Mesenchymal stem cell (in vitro differentiated cells and primary cell): ENCODE measurements at places on chromosomes 6 and 20.
A peak's percentile ranks its signal among the peaks of the same experiment; 100 is the strongest.

GRCh38 chr6:150575836-150576235 is 23.8 kb upstream of the PLEKHG1 start:
- no peak for DNase-seq

DNA sequence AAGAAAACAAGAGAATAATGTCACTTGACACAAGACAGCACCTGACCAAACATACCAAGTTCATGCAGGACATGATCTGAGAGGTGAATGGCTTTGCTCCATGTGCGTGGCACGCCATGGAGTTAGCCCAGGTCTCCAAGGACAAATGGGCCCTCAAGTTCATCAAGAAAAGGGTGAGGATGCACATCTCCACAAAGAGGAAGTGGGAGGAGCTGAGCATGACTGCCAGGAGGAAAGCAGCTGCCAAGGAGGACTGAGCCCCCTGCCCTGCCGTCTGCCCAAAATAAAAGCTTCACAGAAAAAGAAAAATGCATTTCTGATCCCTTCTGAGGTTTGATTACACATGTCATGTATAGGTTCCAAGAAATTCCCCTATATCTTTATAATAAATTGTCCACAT is 82.0 kb upstream of the TSHZ2 start:
- no peak for DNase-seq

DNA sequence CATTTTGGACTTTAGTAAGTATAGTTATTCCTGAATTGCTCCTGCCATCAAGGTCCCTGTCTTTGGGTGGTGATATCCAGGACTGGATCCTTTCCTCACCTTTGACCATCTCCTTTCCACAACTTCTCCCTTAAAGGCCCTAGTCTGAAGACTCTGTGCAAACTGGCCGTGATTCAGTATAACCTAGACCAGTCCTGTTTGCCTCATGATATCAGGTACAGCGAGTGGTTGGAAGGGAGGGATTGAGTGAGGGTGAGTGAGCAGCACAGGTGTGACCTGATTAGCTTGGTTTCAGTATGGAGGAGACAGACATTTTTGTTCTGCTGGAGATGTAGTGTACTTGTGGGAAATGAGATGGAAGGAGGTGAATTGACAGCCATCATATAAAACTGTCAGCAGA is 2.3 kb upstream of the RRP36 start:
- DNase-seq, result no peak

GRCh38 chr20:309841-310644 is 12.7 kb downstream of the ZCCHC3 start:
- DNase-seq, result peak; percentile 100

DNA sequence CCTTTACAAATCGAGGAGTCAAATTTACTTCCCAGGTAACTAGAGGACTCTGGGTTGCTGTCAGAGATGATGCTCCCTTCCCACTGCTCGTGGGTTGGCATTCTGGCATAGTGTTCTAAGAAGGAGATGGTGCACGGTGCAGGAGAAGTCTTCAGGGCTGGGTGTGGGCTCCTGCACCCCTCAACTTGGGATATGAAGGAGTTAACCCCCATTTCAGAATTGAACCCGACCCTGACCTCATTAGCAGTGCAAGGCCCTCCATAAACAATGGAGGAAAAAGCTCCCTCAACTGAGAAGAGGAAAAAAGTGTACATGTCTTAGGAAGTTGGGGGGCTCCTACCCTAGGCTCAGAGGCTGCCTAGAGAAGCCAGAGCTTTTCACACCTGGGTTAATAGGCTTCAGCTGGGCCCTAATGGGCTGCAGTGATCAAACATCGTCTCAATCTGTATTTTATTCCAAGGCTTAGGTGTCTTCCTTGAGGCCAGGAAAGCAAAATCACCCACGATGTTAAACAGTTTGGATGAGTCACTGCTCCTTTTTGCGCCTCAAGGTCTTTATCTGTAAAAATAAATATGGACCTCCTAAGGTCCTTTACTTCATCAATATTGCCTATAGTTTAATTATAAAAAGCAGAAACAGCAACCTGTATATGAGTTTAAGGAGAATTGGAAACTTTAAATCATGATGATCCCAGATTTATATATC is 29.4 kb downstream of the TFAP2B start:
- no peak for DNase-seq

DNA sequence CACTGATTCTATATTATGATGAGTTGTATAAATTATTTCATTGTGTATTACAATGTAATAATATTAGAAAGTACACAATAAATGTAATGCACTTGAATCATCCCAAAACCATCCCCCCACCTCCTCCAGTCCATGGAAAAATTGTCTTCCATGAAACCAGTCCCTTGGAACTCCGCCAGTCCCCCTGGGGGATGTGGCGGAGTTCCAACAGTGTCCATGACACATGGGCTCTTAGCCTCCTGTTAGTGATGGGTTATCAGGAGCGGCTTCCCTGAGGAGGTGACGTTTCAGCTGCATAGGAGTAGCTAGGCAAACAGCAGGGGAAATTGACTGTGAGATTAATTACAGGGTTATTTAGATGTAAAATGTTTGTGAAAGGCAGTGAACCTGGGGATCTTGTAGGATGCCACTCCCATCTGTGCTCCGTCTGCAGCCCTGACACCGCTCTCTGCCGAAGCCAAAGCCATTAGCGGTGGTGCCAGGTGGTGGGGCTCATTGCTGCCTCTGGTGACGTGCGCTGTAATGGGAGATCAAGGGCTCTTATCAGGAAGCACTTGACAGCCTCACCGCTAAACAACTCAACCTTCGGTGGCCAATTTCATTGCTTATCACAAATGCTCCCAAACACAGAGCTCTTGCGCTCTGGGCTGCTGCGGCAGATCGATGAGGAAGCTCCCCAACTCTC is 81.6 kb upstream of the MC3R start:
- no peak for DNase-seq

- DNase-seq, result no peak
These were observed 77.9 kb downstream of the MYB start for GRCh38 chr6:135258970-135259369.

- no peak for DNase-seq
These were observed 214.5 kb upstream of the SASH1 start for GRCh38 chr6:148128014-148128730.

DNA sequence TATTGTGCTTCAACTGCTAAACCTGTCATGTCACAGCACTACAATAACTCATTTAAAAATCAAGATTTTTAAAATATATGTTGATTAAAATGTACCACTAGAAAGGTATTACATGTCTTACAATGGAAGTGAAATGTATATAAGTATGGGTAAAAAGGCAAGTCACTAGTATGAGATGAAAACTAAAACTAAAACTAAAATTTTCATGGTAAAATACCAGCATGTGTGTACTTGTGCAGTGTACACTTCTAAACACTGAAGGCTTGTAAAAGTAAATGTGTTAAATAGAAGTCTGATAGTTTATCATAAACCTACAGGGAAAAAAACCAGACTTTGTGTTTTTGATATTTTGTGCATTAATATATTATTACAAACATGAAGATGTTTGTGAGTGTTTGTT is 13.7 kb upstream of the TMEM244 start:
- DNase-seq, result no peak
